ENCODE measurements at places on chromosomes 2 and 18. TPM values are rescaled to one million over a fixed set of nuclear protein-coding genes. Genes with fewer than 3 reads are reported as not detected.

DNA sequence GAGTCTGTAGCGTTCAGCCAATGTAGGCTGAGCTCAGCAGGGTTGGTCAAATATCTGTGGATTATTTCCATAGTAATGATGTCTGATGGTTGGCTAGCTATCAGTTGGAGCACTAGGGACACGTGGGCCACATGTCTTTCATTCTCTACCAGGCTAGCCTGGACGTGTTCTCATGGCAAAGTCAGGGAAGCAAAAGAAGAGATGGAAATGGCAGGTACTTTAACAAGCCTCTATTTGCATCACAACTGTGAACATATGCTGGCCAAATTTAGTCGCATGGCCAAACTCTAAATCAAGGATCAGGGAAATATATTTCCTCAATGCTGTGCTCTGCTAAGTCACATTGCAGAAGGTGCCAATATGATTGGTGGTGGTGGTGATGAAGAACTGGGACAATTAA lies 371.6 kb upstream of the CHST9 start:
- H3K36me3 ChIP-seq = no peaks in the 10 kb centered on the region
- H3K27me3 ChIP-seq = no peaks in the 10 kb centered on the region
- H3K4me1 ChIP-seq = no peaks in the 10 kb centered on the region
- no peak overlapping the region for H3K4me3 ChIP-seq

Gene ANKRD30BL
- not detected for total RNA-seq

DNA sequence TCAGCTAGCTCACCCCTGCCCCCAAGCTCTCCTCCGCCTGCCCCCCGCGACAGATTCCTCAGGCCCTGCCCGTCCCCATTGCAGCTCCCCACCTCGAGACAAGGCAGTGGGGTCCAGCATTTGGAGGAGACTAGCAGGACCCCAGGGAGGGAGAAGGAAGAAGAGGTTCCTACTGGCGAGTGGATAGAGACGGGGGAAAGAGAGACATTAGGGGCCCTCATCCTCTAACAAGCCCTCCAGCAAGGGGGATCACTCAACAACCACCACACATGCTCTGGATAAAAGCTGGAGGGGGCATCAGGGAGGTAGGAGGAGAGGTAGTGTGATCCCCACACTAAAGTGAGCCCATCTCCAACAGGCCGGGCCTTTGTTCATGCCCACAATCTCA lies 8.9 kb upstream of the TNS1 start:
- no peak overlapping the region for H3K4me3 ChIP-seq
- no peak overlapping the region for H3K27ac ChIP-seq
- no peaks in the 10 kb centered on the region for H3K36me3 ChIP-seq
- no peak for DNase-seq
- peaks cover 38% of the 10 kb centered on the region for H3K27me3 ChIP-seq

DNA sequence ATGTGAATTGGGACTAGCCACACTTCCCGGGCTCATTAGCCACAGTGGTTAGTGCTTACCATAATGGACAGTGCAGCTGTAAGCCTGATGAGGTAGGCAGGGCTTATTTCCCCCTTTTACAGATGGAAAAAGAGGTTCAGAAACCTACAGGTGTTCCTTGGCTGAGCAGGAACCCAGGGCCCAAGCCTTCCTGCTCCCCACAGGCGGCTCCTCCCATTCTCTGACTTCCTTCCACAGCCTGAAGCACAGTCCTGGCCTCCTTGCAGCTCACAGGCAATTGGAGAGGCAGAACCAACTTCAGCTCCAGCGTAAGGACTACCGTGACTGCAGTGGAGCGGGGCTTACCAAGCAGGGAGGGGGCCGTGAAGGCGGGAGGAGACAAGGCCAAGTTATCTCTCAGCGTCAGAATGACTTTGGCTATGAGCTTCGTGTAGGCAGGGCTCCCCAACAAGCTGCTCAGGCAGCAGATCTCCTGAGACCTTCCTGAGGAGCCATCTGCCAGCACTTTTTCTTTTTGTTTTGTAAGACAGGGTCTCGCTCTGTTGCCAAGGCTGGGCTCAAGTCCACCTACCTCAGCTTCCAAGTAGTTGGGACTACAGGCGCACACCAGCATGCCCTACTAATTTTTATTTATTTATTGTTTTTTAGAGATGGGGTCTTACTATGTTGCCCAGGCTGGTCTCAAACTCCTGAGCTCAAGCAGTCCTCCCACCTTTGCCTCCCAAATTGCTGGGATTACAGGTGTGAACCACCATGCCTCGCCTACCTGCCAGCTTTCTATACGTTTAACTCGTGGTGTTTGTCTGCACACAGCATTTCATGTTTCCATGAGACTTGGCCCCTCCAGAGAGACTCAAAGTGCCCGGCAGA lies 34.2 kb upstream of the NT5DC4 start:
- H3K27me3 ChIP-seq = no peaks in the 10 kb centered on the region
- H3K36me3 ChIP-seq = no peaks in the 10 kb centered on the region
- peaks cover 47% of the 10 kb centered on the region for H3K4me1 ChIP-seq
- no peak for DNase-seq
- H3K4me3 ChIP-seq = no peak overlapping the region

DNA sequence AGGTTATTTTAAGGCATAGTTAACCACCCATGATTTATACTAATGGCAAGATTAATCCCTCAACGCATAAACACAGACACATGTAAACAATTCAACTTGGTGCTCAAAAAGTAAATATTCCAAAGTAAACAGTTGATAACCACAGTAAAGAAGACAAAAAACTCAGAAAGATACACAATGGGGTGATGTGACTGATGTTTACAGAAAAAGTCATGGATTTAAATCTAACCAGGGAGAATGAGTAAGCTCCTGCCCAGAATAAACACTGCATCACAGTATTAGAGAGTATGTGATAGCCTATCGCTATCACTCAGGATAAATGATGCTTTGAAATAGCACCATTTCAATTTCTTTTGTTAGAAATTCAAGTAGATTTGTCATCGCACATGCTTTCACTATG lies 49.3 kb downstream of the HIBCH start:
- H3K27me3 ChIP-seq = no peaks in the 10 kb centered on the region
- peaks cover 27% of the 10 kb centered on the region for H3K36me3 ChIP-seq
- H3K4me1 ChIP-seq = no peaks in the 10 kb centered on the region
- no peak overlapping the region for H3K4me3 ChIP-seq

DNA sequence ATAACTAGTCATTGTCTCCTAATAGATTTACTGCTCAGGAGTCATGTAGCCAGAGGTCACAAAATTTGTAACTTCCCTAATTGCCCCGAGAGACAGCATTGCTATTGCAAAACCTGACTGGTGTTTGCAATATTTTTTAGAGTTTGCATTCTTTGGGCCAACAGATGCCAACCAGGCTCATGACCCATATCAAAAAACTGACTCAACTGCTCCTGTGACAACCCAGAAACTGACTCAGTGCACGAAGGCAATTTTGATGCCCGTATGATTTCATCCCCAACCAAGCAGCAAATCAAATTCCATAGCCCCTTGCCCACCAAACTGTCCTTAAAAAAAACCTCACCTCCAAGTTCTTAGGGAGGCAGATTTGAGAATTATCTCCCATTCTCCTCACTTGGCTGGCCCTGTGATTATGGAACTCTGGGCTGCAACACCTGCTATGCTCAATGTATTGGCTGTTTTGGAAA lies 951.3 kb downstream of the TSN start:
- H3K27ac ChIP-seq = no peak overlapping the region
- H3K36me3 ChIP-seq = no peaks in the 10 kb centered on the region
- H3K27me3 ChIP-seq = no peaks in the 10 kb centered on the region

GRCh38 chr2:238439917-238440316 lies 13.2 kb downstream of the ASB1 start:
- peaks cover 68% of the 10 kb centered on the region for H3K36me3 ChIP-seq
- H3K4me1 ChIP-seq = peaks cover 29% of the 10 kb centered on the region
- H3K27me3 ChIP-seq = no peaks in the 10 kb centered on the region
- DNase-seq = no peak

Gene C2orf66
- total RNA-seq = 0.33 TPM

DNA sequence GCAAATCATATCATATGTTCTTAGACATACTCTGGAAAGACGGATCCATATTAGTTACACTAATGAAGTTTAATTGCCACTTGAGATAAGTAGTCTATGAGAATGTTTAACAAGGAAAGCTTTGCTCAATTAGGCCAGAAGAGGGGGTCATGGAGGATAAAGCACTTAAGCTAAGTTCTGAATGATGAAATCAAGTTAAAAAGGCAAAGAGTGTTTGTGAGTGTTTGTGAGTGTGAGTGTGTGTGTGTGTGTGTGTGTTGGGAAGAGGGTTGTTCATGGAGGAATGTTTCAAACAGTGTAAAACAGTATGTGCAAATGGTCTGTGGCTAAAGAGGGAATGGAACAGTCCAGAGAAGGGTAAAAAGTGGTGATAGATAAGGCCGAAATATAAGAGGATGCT lies 360.9 kb downstream of the ERBB4 start:
- no peak overlapping the region for H3K27ac ChIP-seq
- no peak for DNase-seq
- H3K4me1 ChIP-seq = no peaks in the 10 kb centered on the region
- no peak overlapping the region for H3K4me3 ChIP-seq
- no peaks in the 10 kb centered on the region for H3K27me3 ChIP-seq

DNA sequence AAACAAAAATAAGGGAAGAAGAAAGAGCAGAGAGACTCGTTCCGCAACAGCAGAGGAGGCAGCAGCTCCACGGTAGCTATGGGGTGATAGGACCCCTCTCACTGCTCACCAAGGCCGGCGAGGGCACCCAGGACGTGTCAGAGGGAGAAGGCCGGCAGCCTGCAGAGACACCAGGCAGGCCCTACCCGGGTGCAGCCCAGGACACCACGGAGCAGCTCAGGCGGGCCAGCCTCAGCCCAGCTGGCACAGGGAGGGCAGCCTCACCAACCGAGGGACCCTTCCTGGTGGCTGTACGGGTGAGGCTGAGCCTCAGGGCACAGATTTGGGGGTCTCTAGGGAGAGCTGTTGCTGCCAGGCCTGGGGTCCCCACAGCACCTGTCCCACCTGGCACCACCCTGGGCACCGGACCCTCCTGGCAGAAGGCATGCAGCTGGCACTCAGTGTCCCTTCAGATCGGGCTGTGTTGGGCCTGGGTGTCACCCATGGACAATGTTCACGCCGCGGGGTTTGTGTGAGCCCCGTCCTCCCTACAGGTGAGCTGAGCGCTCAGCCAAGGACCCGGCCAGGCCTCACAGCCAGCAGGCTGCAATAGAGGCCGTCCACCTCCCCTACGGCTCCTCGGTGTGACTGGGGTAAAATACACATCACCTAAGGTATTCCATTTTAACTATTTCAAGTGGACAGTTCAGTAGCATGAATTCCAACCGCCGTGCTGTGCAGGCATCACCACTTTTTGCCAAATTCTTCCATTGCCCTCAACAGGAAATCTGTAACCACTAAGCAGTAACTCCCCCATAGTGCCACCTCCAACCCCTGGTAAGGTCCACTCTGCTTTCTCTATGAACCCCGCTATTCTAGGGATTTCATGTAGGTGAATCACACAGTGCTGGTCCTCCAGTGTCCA lies 21.6 kb downstream of the KCNG2 start:
- H3K36me3 ChIP-seq = no peaks in the 10 kb centered on the region
- DNase-seq = no peak
- H3K4me1 ChIP-seq = no peaks in the 10 kb centered on the region
- no peaks in the 10 kb centered on the region for H3K27me3 ChIP-seq

DNA sequence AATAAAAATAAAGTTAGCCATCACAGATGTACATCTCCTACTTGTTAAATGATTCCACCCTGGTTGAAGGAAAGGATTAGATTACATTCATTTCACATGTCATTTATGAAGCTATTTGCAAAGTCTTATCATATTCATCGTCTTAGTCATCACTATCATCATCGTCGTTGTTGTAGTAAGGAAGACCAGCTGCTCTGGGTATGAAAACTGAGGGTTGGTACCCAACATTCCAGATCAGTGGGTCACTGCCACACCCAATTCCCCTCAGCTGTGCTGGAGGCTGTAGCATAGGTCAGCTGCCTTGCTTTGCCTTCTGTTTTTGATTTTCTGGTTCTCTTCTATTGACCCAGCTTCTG lies 20.9 kb upstream of the CCBE1 start:
- no peak overlapping the region for H3K4me3 ChIP-seq
- H3K27ac ChIP-seq = no peak overlapping the region
- DNase-seq = no peak
- H3K27me3 ChIP-seq = no peaks in the 10 kb centered on the region
- H3K4me1 ChIP-seq = no peaks in the 10 kb centered on the region

GRCh38 chr18:52826994-52827393 lies 487.0 kb downstream of the DCC start:
- no peak for DNase-seq
- no peaks in the 10 kb centered on the region for H3K4me1 ChIP-seq
- H3K4me3 ChIP-seq = no peak overlapping the region
- H3K36me3 ChIP-seq = no peaks in the 10 kb centered on the region
- H3K27me3 ChIP-seq = no peaks in the 10 kb centered on the region

DNA sequence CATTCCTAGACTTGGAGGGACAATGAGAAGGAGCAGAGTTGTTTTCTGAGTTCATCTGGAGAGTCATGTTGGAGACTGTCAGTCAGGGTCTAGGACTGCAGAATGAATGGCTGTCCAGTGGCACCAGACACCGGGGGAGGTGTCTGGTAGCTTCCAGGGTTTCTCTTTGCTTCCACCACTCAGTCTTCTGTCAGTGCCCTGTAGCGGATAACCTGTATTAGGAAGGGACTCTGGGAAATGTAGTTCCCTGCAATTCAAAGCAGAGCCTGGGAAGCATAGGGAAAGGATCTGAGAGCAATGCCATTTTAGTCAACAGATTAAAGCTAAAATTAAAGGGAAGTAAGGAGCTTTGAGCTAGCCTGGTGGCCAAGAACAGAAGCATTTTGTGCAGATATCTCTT lies 257.9 kb downstream of the THSD7B start:
- no peaks in the 10 kb centered on the region for H3K36me3 ChIP-seq
- H3K27me3 ChIP-seq = no peaks in the 10 kb centered on the region
- no peak overlapping the region for H3K4me3 ChIP-seq
- H3K27ac ChIP-seq = no peak overlapping the region

Gene MYO1B
- 2.9 TPM for total RNA-seq

GRCh38 chr18:59923539-59924196 lies 23.9 kb downstream of the PMAIP1 start:
- peaks cover 40% of the 10 kb centered on the region for H3K4me1 ChIP-seq
- no peak for DNase-seq
- H3K4me3 ChIP-seq = no peak overlapping the region
- no peak overlapping the region for H3K27ac ChIP-seq

DNA sequence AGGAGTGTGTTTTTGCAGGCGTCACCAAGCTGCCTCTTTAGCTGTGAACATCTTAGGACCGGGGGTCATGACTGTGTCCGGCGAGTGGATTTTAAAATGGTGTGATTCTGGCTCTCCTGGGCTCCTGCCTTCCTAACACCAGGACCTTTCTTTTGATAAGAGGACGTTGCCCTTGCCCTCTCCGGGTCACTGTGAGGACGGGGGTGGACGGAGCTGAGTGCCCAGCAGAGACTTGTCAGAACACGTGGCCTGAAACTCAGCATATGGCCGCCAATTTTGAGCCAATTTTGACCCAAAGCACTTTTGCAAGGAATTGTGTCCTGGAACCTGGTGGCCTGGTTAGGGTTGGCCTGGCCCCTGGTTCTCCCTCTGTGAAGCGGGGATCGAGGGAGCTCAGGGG lies 40.2 kb downstream of the RTP5 start:
- H3K27ac ChIP-seq = no peak overlapping the region
- no peaks in the 10 kb centered on the region for H3K4me1 ChIP-seq
- H3K36me3 ChIP-seq = no peaks in the 10 kb centered on the region
- H3K27me3 ChIP-seq = no peaks in the 10 kb centered on the region

Gene SH3RF3
- total RNA-seq = 0.23 TPM

Gene ARHGAP25
- 128 TPM for total RNA-seq

Gene GPAT2
- total RNA-seq = 7.1 TPM

- no peak for DNase-seq
- peaks cover 3% of the 10 kb centered on the region for H3K4me1 ChIP-seq
- no peak overlapping the region for H3K4me3 ChIP-seq
These were observed 9.4 kb downstream of the BCL11A start for GRCh38 chr2:60544062-60544461.

Gene ABCB6
- total RNA-seq = 15.2 TPM
